GM12878 (cell line): ENCODE measurements at places on chromosomes 7 and 10. TPM values are rescaled to one million over a fixed set of nuclear protein-coding genes. Genes with fewer than 3 reads are reported as not detected.

DNA sequence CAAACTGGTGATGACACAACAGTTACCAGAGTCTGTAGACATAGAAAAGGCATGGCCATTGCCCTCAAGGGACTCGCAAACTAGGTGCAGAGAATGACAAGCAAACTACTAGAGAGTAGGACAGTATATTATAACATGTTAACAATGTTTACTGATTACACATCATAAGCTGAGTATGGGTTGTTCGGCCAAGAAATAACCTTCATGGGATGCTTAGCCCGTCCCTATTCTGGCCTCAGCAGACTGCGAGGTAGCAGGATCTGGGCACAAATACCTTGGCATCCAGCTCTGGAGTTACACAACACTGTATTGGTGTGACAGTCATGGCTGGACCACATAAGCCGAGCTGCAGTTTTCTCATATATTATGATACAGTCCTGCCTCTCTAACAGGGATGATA lies 51.4 kb downstream of the ABCB4 start:
- no peak for DNase-seq

The C10orf95 gene
- 0.19 and 0.33 TPM in 2 replicates for total RNA-seq

The DLX5 gene
- total RNA-seq, result not detected in 2 replicates

DNA sequence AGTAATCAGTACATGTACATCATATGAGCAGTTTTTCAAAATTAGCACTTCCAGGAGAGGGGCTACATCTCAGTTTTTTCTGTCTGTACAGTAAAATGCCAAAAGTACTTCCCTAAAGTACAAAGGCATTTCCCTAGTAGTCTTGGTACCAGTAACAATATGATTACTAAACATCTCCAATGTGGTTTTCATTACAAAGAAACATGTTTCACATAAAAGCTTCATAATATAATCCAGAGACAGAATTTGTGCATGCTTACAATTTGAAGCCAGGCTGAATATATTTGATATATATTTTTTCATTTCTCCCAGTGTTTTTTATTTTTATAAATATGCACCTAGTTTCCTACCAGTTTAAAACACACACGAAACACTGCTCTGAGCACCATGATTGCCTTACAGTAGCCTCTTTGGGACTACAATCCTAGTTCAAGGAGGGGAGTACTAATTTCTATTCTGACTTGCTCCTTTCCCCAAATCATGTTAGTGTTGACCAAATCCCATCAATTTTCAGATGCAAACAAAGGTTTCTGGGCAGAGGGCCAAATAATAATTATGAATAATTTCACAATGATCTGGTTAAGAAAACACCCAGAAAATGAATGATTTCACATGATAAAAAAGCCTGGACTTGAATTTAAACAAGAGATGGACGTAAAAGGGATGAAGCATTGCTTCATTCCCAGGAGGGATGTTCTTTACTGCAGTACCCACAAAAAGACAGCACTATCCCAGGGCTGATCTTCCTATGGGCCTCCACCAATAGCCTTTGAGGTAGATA lies 201.3 kb downstream of the SLC25A13 start:
- DNase-seq, result no peak

The DNAJB12 gene
- 26.9 and 27.7 TPM in 2 replicates for total RNA-seq

- no peak for DNase-seq
These were observed 510.2 kb downstream of the RPS24 start for GRCh38 chr10:78543749-78544362.
